RKO (cell line): ENCODE measurements at places on chromosomes 3 and 15.
A peak's percentile ranks its signal among the peaks of the same experiment; 100 is the strongest.

- no peak for DNase-seq
These were observed 242.2 kb downstream of the ABHD5 start for GRCh38 chr3:43932921-43933320.

- no peak for DNase-seq
These were observed 29.5 kb downstream of the MKRN2 start for GRCh38 chr3:12586403-12586802.

DNA sequence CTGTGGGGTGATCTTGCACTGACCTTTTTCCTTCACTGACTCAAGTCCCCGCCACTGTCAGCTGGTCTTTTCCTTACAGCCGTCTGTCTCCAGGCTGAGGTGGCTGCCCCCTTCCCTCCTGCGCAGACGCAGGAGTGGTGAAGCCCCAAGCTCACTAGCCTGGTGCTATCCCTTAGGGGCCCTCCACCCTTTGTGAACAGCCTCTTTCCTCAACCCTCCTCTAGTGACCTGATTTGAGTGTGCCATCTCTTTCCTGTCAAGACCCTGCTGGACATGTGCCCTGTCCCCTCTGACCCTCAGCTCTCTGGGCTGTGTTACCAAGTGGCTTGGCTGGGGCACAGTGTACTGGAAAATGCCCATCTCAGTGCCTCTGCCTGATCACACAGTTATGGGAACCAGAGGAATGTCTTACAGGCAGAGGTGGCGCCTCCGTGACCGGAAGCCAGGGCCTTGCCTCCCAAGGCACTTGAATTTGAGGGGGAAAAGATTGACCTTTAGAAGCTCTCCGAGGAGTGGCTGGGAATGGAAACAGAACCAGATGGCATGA lies 8.7 kb downstream of the KBTBD13 start:
- DNase-seq = no peak

DNA sequence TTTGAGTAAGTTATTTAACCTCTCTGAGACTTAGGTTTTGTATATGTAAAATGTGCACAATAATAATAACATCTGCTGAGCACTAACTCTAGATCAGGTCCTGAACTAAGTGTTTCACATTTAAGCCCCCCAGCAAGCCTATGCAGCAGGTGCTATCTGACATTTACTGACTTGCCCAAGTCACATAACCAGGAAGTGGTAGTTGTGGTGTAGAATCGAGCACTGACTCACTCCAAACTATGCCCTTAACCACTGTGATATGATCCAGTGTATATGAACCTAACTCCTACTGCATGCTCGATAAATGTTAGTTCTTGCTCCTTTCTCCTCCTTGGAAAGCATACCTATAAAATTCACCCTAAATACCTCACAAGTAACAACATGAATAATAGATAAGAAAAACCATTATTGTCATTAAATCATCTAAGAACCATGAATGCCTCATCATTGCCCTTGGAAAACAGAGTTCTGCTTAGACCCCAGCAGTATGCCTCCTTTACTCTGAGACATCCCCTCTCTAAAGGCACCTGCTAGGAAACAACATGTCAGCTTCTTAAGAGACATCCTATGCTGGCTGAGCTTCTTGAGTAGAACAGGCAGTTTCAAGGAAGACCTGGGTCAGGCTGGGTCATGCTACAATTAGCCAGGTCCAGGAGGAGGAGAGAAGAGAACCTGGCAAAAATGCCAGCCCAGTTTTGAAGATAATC lies 3.0 kb upstream of the SHC4 start:
- peak; percentile 28 for DNase-seq

DNA sequence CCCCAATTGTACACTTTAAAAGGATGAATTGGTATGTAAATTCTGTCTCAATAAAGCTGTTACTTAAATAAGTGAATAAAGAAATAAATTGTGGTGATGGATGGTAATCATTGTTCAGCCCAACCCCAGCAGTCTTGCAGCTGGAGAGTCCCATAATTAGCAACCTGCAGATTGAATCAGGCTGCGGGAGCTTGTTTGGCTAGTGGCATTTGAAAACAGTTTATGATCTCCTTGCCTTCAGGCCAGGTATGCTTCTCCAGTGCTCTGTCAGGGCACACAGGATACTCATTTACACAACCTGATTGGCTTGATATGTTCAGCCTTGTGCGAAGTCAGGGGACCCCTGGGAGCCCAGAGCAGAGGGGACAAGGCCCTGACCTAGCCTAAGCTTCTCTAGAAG lies 16.5 kb upstream of the TSEN2 start:
- DNase-seq = no peak

DNA sequence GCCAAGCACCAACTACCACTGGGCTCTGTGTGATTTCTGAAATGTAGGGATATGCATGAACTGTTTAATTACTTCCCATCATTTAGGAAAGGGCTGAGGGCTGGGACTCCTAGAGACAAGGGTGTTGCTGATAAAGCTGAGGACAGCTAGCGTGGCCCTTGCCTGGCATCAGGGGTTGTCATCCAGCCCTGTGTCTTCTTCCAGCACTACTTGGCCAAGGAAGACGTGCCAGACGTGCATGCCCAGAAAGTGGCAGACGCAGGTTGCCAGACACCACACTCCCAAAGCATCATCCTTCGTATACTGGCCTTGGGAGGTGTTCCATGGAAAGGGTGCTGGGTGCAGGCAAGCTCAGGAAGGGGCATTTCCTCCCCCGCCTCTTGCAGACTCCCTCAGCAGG lies 64.8 kb downstream of the LRIG1 start:
- no peak for DNase-seq

DNA sequence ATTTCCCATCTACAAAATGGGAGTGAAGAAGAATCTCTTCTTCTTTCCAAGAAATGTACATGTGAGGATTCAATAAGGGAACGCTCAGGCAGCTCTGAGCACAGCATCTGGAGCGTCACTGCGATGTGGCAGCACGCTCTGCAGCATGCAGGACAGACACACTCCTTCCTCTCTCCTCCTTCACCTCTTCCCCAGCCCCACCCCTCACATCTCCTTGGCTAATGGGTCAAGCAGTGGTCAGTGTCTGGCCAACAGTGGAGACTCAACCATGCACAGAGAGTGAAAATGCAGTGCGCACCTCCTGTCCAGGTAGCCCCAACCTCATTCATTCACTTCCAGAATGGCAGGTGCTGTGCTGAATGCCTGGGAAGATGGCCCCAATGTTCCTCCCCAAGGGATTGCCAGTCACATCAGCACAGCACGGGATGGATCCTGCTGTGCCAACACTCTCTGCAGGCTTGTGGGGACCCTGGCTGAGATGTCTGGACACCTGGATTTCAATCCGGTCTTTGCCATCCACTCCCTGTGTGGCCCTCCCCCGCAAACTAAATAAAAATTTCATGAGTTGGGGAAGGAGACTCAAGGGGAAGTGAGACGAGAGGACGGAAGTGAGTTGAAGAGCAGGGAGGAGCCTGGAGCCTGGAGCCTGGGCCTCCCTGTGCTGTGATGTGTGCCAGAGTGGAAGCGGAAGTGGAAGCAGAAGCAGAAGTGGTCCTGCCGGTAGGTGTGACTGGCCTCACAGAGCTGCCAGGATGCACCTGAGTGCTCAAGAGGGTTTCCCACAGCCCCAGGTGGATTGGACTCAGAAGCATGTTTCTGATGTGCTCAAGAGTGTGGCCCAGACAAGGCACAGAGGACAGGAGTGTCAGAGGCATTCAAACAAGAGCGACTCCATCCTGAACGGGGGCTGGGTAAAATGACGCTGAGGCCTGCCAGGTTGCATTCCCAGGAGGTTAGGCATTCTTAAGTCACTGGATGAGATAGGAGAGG lies 163.9 kb downstream of the SMAD6 start:
- no peak for DNase-seq

GRCh38 chr3:12859840-12860239 lies 18.5 kb upstream of the RPL32 start:
- DNase-seq = no peak

DNA sequence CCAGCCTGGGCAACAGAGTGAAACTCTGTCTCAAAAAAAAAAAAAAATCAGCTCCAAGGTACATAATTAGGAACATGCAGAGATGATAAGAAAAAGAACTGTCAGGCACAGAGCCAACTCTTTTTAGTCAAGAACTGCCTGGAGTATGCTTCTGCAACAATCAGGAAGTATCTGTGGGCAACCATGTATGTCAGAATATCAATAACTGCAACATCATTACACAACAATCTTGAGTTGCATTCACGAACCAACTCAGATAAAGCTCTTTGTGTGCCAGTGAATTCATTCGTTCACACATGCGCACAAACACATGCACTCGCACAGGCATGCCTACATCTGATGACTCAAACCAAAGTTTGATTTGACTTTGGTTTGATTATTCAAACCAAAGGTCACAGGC lies 32.1 kb downstream of the EFHB start:
- DNase-seq = no peak

DNA sequence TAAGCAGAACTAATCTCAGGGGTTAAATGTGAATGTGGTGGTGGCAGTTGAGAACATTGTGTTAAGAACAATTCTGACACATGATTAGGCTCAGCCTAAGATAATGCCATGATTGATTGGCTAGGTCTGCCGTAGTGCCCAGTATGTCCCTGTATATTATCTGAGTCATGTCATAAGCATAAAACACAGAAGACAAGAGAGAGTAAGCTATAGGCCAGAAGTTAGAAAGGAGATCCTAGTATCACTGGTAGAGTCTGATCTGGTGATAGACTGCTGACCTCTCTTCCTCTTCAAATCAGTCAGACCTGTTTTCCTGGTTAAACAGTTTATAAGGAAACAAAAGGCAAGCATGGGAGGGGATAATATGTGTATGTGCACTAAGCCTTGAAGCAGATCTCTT lies 30.1 kb upstream of the ATP8B4 start:
- DNase-seq = no peak

DNA sequence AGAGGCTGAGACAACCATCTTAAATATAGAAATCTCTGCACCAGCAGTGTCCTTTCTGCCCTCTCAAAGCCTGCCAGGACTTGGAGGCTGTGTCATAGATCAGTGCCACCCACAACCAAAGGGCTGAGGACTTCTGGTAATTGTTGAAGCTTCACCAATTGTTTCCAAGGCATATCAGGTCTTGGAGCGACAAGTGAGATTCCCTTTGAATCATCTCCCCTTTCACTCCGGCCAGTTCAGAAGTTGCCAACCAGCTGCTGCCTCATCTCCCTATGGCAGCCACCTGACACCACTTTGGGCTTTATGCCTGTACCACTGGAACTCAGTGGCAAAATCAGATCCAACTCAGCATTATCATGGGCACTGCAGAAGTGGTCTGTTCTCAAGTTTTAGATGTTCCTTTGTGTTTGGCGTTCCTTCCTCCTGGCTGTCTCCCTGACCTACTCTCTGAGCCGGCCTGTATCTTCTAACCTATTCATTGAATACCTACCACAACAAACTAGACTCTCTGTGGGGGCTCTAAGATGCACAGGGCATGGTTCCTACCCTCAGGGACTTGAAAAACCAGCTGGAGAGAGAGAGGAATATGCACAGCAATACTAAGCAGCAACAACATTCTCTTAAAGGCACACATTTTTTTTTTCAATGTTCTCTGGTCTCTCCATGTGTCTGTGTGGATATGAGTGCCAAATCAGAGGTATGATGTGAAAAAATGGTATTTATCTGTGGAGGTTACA lies 90.8 kb upstream of the PFN2 start:
- DNase-seq = no peak
